ENCODE measurements at places on chromosomes 2 and 18.
A peak's percentile ranks its signal among the peaks of the same experiment; 100 is the strongest.

DNA sequence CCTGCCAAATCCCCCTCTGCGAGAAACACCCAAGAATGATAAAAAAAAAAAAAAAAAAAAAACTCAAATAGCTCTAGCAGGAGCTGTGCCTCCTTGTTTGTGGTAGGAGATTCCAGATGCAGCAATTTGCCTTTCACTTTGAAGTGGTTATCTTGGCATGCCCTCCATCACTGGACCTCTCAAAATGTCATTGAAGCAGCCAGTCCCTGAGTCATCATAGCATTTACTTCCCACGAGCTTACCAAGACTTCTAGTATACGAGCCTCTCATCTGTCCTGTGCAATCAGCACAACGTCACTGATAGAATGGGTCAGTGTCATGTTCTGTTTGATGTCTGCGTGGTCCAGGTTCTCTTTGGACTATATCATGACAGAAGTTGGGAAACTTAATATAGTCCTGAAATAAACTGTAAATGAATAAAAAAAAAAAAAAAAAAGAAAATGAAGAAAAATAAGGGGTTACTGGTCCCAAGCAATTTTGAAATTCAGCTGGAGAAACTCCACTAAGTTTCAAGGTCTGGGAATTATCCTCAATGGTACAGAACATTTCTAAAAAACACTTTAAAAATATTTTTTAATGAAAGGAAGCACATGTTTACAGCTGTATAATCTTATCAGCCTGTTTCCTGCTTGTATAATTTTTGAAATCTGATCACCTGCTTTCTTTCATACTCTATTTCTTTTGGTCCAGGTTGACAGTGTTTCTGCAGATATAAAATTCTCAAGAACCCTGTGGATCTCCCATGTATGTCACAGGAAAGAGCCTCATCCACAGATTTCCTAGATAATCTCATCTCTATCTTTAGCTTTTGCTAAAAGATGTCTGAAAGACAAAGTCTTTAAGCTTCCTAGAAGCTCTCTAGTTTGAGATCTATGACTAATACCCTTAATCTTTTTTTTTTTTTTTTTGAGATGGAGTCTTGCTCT, 74.1 kb upstream of the EHBP1 start:
- no peak for DNase-seq

DNA sequence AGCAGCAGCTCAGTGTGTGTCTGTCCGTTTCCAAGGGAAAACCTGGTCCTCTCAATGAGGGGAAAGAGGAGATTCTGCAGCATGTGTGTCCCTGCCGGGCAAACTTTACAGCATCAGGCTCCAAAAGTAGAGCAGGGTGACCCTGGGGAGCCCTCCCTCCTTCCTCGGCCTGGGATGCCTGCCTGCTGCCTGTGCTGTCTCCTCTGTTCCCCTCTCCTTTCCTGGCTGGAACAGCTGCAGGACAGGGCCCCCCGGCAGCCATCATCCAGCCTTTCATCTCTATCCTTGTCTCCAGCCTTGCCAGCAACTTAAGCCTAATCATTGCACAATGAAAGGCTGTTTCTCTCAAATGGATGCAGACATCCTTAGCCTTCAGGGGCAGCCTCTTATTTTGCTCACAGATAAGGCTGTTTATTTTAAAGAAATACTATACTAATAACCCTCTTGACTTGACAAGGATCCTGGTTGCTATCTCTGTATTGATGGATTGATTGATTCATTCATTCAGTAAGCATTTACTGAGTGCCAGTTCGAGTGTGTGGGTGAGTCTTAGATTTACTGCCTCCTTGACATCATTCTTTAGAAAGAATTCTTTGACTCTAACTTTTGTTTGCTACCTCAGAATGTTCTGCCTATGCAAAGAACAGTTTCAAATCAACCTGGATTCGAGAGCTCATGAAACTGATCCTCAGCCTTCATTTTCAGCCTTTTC, 40.6 kb upstream of the EDAR start:
- DNase-seq = no peak

DNA sequence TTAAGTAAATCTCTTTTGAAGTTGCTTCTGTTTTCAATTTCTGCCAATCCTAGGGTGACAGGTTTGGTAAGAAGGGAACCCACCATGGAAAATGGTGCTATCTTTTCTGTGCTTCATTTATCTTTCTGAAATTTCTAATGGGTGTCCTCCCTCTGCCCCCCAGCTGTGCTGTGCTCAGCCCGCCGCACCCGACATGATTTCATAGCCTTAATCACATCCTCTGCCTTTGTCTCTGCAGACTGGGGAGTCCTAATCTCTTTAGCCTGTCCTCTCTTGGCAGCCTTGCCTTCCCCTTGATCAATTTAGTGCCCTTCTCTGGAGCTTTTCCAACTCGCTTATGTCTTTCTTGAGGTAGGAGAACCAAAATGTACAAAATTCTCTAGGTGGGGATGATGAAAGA, 49.3 kb downstream of the DNMT3A start:
- no peak for DNase-seq

GRCh38 chr2:220337611-220338440, 710.4 kb downstream of the SLC4A3 start:
- DNase-seq = no peak

- no peak for DNase-seq
These were observed 27.1 kb downstream of the PID1 start for GRCh38 chr2:229243890-229244560.

GRCh38 chr2:85254540-85255300, 73.1 kb downstream of the TGOLN2 start:
- no peak for DNase-seq

DNA sequence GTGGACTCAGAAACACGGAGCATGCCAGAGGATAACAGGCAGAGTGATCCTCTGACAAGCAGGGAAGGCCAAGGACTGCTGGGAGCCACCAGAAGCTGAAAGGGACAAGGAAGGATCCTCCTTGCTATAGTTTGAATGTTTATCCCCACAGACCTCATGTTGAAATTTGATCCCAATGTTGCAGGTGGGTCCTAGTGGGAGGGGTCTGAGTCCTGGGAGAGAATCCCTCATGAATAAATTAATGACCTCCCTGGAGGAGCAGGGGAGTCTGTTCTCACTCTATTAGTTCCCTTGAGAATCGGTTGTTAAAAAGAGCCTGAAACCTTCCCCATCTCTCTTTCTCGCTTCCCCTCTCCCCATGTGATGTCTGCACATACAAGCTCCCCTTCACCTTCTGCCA, 124.4 kb downstream of the FBXO15 start:
- DNase-seq = no peak

- no peak for DNase-seq
These were observed 34.4 kb upstream of the DARS1 start for GRCh38 chr2:136019825-136020224.

DNA sequence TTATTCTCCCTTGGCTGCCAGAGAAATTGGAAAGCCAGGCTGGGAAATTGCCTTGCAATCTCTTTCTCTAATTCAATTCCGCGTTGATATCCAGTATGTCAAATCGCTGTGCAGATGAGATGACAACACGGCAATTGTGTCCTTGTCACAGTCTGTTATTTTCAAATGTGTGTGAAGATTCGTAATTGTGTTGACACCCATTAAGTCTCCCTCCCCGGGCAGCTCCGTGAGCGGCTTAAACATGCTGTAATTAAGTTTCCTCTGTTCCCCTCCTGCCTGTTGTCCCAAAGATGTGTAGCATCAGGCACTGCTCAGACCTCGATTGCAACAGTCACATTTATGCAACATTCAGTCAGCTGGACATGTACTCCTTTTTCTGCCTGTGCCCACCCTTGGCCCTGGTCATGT, 209.5 kb downstream of the LPIN1 start:
- DNase-seq = no peak

- no peak for DNase-seq
These were observed 18.3 kb downstream of the CLHC1 start for GRCh38 chr2:55213822-55214221.

DNA sequence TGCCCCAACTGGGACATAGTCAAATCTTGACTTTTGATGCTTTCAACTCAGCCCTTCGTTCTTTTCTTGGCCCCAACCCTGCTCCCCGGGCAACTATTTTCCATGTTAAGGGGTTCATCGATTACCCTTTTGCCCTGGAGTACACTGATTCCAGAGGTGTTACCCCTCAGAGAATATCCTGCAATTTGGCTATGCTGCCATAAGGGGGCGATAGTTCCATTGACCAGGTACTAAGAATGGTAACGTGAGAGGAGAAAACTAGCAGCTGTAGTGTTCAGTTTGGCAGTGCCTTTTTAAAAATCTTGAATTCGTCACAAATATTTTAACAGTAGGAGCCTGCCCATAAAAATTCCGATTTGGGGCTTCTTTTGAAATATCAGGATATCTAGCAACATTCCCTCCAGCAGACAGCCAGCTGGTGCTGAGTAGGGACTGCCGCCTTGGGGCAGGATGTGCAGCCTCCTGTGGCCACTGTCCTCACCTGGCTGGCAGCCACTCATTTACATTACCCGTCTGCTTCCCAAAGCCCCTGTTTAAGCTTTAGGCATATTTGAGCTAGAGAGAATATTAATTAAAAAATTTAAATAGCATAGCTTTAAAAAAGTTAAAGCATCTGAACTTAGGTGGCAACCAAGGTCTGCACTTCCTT, 146.3 kb upstream of the SKOR2 start:
- peak; percentile 7 for DNase-seq

GRCh38 chr2:218039171-218039570, 29.9 kb upstream of the RUFY4 start:
- no peak for DNase-seq

DNA sequence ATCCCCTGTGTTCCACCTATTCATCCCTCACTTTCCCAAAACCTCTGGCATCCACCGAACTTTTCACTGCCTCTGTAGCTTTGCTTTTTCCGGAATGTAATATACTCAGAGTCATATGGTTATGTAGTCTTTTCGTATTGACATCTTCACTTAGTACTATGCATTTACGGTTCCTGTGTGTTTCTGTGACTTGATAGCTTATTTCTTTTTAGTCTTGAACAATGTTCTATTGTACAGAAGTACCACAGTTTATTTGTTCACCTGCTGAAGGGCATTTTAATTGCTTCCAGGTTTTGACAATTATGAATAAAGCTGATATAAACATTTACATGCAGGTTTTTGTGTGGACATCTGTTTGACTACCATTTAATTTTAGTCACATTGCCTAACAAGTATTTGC, 154.7 kb upstream of the DOK6 start:
- no peak for DNase-seq

- DNase-seq = peak; percentile 75
These were observed 64.3 kb downstream of the BABAM2 start for GRCh38 chr2:27954771-27955383.

GRCh38 chr2:36587101-36587500, 10.9 kb downstream of the FEZ2 start:
- DNase-seq = no peak

DNA sequence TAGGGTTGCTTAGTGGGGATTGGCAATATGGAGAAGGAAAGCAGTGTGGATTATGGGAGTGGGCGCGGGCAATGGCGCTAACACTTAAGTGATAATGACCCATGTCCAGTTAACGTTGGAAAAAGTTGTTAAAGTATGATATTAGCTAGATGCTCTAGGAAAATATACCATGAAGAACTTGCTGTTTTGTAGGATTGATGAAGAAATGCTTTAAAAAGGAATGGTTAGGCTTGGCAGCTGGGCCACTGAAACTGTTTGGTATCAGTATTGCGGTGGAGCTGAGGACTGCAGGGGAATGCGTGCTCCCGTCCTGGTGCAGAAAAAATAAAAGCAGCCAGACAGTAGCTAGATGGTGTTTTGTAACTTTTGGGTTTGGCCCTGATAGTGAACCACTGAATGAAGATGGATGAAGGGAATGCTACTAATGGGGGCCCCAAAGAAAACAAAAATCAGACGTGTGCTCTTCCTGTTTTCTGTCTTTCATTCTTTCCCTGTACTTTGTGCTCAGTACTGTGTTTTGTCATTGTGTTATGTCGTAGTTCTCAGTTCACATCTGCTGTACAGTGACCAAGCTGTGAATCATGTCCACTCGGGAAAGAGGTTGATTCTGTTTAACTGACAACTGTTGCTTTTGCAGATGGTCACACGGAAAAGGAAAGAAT, 999 bp downstream of the INSIG2 start:
- no peak for DNase-seq

- DNase-seq = no peak
These were observed 201.6 kb downstream of the IKZF2 start for GRCh38 chr2:212949786-212950185.

GRCh38 chr2:141522048-141522447, 608.8 kb downstream of the LRP1B start:
- DNase-seq = no peak

GRCh38 chr2:191355170-191355758, 110.1 kb downstream of the MYO1B start:
- no peak for DNase-seq

DNA sequence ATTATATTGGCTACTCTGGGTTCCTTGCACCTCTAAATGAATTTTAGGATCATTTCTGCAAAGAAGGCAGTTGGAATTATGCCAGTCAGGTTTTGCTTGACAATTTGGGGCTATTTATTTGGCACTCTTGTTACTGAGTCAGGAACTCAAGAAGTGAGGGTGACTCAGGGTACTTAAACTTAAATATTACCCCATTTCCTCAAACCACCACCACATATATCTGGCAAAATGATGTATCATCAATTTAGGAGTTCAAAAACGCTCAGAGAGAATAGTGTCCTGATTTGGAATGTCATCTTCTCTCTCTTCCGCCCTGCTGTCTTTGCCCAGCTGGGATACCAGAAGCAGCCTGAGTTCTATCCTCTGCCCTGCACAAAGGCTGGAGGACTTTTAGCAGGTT, 2.4 kb upstream of the THNSL2 start:
- no peak for DNase-seq

- no peak for DNase-seq
These were observed 42.4 kb downstream of the CYP27C1 start for GRCh38 chr2:127177617-127178263.

DNA sequence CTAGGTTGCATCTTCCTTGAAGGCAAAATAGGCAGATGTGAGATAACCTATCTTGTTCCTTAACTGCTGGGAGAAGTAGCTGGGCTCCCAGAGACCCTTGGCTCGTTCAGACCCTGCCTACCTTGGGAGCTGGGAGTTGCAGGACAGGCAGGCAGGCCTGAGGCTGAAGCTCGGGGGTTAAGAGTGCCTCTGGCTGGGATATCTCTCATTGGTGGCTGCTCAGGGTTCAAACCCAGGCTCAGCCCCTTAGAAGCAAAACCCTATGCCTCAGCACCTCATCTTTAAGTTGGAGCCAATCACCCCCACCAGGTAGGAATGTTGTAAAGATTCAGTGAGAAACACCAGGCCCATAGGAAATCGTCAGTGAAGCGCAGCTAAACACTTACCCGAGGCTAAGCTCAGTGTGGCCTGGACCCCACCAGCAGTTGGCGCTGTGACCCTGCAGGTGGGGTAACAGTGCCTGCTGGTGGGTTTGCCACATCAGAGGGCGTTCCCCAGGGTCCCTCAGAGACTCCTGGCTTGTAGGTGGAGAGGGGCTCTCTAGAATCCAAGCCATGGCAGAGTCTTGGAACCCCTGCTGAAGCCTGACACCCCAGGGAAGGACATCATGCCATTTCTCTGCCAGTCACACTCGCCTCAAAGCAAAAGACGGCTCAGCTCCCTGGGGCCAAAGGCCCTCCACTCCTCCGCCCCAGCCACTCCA, 54.6 kb upstream of the GPR17 start:
- DNase-seq = peak; percentile 37

DNA sequence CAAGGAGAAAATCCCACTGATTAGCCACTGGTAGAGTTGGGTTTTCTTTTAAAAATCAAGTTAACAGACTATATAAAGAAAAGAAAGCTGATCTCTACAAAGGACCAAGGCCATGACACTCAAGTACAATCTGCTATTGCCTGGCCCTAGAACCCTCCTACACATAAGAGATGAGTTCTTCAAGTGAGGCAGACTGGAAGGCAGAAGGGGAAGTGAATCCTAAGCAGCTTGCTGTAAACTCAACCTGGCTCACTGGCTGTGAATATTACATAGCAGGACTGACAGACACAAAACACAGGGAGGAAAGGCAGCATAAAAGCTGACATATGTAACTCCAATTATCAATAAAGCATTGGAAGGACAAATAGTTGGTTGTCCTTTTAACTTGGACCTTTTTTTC, 65.4 kb downstream of the TRIP12 start:
- DNase-seq = no peak
